Left colon (tissue), 2 donors: ENCODE measurements at places on chromosomes 13 and 19. TPM values are rescaled to one million over a fixed set of nuclear protein-coding genes. Genes with fewer than 3 reads are reported as not detected.

DNA sequence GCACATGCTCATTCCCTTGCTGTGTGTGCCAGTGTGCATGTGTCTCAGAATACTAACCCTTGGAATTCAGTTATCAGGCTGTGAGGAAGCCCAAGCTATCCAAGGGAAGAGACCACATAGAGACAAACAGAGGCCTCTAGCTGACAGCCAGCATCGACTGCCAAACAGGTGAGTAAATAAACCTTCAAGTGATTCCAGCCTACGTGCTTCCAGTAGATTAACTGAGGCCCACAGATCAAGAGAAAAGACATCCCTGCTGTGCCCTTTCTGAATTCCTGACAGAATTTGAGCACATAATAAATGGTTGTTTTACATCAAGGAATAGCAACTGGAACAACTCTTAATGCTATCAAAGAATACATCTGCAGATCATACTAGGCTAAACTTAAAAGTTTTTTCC, 17.5 kb downstream of the ZC3H13 start:
- no peak for DNase-seq

- no peak for DNase-seq
These were observed 85.2 kb downstream of the LMO7 start for GRCh38 chr13:75721307-75721706.

- DNase-seq, result no peak
These were observed 158.5 kb downstream of the SLITRK6 start for GRCh38 chr13:85640727-85641126.

GRCh38 chr19:48997972-48998371, 4.3 kb downstream of the RUVBL2 start:
- peak; percentile 76 for DNase-seq

DNA sequence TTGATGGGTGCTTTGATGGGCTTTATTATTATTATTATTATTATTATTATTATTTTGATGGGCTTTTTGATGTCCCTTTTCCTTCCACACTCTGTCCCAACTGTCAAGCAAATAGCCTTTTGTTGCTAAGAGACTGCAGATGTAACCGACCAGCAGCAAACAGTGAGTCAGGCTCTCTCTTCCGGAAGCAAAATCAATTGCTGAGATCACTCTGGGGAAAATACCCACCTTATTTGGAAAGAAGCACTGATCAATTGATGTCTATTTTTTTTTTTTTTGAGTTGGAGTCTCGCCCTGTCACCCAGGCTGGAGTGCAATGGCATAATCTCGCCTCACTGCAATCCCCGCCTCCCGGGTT, 2.9 kb downstream of the LDLR start:
- no peak for DNase-seq

DNA sequence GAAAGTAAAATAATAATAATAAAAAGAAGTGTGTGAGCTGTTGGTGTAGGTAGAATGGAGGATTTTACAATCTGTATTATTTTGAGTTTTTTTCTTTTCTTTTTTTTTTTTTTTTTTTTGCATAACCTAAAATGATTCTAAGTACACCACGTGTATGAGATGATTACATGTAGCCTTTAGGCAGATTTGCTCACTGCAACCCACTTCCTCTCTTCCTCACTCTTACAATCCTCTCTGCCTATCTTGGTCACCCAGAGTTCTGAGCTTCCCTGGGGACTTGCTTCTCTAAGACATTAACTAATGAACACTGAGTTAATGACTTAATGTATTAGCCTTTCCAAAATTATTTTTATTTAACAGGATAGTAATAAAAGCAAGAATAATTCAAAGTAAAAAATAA, 1169.6 kb downstream of the EFNB2 start:
- DNase-seq, result no peak

GRCh38 chr13:100044936-100045335, 44.0 kb upstream of the PCCA start:
- DNase-seq, result no peak

DNA sequence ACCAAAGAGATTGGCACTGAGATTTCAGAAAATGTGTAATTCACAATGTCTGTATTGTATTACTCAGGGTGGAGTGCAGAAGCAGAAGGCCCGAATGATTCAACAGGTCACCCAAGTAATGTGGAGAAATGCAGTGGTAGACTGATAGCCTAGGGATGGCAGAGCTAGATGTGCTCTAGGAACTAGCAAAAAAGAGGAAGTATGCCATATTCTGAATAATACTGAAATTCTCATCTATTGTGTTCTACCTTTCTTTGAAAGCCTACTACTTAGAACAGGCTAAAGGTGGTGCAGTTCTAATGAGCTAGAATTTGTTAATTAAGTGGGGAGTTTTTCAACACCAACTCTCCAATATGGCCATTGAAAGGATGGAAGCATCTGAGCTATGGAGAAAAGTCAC, 1449.8 kb upstream of the MIR17HG start:
- no peak for DNase-seq

GRCh38 chr19:50050406-50051227, 24.8 kb downstream of the ZNF473 start:
- peak; percentile 87 for DNase-seq

DNA sequence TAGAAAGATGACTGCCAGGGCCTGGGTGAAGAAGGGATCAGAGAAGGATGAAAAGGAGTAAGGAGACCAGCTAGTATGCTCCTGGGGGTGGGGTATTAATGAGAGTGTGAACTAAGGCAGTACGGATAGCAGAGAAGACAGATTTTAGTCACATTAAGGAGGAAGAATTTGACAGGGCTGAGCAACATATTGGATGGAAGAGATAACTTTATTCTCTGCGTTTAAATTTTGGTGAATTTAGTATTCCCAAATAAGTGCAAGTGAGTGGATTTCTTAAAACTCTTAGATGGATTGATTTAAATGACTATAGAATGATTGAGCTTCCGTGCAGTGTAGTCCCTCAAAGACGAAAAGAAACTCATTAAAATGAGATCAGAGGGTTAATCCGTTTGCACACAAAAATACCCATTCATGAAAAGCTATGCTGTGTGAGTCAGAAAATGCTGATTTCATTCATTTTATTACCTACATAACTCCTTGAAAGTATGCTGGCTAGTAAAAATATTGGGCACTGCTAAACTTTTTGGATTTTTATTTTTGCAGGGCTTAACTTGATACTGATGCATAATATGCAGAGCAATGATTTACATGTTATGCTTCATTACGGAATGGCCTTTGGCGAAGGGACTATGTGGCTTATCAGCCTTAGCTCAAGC, 54.1 kb downstream of the WDFY2 start:
- DNase-seq, result no peak

DNA sequence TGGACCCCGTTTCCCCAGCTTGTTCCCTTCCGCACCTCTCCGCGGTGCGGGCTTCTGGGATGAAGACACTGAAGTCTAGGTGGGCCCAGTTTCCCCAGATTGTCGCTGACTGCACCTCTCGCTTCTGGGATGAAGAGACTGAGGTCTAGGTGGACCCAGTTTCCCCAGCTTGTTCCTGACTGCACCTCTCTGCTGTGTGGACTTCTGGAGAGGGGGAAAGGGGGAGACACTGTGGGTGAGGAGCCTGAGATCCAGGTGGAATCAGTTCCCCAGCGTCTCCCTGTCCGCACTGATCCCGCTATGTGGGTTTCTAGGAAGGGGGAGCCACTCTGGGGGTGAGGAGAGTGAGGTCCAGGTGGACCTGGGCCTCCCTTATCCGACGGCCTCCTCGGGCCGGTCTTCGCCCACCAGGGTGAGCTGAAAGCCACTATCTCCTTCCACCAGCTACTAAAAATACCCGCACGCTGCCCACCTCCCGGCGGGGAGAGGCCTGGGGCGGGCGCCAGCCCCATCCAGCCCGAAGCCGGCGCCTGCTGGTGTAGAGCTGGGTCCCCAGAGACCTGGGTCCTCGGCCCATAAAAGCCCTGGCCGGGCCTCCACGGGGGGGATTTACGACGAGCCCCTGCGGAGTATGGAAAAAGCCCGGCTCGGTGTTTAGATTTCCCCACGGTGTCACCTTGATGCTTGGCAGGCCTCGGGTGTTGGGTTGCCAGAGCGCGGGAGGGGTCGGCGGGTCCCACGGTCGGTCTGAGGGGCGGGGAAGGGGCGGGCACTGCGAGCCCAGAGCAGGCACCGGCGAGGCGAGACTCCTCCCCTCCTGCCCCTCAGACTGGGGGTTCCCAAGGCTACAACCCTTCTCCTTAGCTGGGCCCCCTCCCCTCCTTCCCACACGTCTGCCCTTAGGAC, 10.6 kb downstream of the FUT6 start:
- DNase-seq, result peak; percentile 50

DNA sequence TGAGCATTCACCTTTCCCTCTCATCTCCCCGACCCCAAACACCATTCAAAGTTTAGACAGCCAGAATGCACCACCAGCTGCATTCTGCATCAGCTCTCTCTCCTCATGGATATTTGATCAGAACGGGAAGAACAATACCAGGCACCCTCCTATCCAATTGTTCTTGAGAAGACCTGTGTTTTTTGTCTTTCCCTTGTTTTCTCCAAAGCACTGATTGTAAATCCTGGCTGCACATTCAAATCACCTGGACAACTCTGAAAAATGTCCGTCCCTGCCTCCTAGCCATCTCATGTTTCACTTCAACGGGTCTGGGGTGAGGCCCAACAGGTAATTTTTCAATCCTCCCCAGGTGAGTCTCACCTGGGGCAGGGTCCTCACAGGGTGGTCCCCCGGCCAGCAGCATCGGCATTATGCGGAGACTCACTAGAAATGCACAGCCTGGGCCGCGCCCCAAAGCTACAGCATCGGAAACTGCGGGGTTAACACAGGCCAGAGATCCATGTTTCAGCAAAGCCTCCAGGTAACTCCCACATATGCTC, 5.5 kb downstream of the IRS2 start:
- DNase-seq, result no peak

DNA sequence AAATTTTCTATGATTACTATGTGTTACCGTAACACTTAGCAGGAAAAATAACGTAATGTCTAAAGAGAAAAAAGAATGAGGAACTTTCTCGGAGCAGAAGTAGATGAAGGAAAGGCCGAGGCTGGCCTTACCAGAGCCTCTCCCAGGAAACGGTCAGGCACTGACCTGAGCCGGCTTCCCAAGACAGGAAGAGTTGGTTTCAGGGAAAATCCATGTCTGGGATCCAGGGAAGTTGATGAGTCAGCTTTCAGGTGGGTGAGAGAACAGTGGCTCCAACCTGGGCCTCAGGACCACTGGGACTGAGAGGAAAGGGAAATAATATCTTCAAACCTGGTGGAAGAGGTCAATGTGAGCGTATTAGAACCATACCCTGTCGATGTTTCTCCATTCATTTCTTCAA, 93.3 kb upstream of the UBL3 start:
- DNase-seq, result no peak

GRCh38 chr19:2059422-2060201, 8.6 kb upstream of the MKNK2 start:
- DNase-seq, result peak; percentile 85

DNA sequence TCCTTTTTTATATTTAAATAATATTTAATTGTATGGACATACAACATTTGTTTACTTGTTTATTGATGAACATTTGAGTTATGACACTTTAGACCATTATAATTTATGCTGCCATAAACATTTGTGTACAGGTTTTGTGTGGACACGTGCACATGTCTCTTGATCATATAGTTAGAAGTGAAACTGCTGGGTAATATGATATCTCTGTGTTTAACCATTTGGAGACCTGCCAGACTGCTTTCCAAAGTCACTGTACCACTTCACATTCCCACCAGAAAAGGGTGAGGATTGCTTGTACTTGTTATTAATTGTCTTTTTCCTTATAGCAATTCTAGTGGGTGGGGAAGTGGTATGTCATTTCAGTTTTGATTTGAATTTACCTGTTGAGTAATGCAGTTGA, 145.6 kb upstream of the KLHL1 start:
- DNase-seq, result no peak

DNA sequence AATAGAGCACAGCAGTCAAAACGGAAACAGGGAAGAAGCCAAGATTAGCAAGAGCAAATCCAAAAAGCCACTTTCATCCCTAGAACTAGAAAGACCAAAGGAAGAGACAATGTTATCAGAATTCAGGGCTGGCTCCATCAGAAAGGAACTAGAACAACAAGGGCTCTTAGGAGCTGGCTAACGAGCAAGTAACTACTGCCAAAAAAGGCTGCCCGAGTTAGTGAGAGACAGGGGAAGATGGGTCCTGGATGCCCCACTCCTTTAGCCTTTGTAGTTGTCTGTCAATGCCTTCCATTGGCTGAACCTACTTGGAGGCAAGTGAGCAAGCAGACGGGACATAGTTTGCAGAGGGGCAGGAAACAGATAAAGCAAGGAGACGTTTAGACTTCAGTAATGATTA, 240.4 kb downstream of the KLF12 start:
- no peak for DNase-seq

- no peak for DNase-seq
These were observed 11.0 kb upstream of the SYDE1 start for GRCh38 chr19:15096223-15096622.

The MCEMP1 gene
- not detected for total RNA-seq

The ZNF134 gene
- total RNA-seq, result 7.4 TPM

The ZNF578 gene
- total RNA-seq, result not detected

The SMIM17 gene
- total RNA-seq, result not detected

The ONECUT3 gene
- total RNA-seq, result not detected

The ZNF813 gene
- total RNA-seq, result 4.2 TPM

The RUBCNL gene
- total RNA-seq, result 14.9 TPM

The ERCC5 gene
- total RNA-seq, result 66.1 TPM

The KRTDAP gene
- not detected for total RNA-seq

The C5AR1 gene
- 8.8 TPM for total RNA-seq

The RASA3 gene
- total RNA-seq, result 6.5 TPM
